ENCODE measurements at places on chromosomes 3 and 15.

DNA sequence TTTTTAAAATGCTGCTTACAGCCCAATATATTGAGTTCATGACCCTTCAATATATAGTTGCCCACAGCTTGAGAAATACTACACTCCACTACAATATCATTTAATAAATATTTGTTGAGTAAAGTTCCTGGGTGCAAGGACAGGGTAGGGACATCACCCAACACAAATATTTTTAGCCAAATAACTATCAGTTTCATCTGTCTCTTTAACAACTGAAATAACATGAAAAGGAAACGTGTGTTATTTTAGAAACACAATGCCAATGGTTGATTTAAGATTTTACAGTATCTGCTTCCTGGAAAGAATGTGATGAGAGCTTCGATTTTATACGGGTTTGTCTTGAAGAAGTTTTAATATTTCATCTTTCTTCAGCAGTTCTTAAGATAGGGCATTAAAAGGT, 67.7 kb upstream of the CDV3 start:
- no peak for DNase-seq

DNA sequence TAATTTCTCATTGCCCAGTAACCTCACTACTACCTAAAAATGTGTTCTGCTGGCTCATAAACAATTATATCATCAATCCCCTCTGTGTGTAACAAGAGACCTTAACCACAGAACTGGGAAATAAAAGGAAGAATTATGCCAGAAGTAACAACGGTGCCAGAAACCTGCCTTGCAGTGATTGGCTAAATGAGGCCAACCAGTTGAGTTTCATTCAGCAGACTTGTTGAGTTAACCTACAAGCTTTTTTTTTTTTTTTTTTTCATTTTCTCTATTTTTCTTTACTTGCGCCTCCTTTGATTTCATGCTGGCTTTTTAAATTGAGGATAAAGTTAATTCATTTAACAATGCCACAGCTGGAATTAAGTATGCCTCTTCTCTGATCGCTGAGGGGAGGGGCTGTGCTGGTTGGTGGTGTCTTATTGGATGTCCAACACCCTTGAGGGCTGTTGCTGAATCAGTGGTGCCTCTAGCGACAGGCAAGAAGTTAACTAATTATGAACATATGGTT, 30.0 kb upstream of the GMNC start:
- DNase-seq = no peak

- no peak for DNase-seq
These were observed 63.4 kb upstream of the CSPG4 start for GRCh38 chr15:75776065-75776423.

DNA sequence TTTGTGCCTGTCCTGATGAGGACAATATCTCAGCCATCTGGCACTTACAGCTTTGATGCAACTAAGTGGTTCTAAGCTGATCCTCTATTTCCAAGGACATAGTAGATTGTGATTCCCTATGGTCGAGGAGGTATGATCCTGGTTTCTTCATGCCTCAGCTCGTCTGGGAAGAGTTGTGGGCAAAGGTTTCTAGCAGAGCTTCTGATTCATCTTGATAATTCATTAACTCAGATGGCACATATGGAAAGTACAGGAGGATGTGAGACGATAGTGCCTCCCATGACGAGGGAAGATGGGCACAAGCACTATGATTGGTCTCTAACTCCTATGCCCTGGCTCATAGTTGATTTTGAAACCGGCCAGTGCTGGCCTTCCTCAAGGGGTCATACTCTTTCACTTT, 334.2 kb upstream of the SEMA6D start:
- DNase-seq = no peak

GRCh38 chr3:150449169-150449721, 41.1 kb downstream of the TSC22D2 start:
- DNase-seq = no peak

GRCh38 chr3:12175844-12176453, 17.2 kb upstream of the TIMP4 start:
- DNase-seq = no peak

DNA sequence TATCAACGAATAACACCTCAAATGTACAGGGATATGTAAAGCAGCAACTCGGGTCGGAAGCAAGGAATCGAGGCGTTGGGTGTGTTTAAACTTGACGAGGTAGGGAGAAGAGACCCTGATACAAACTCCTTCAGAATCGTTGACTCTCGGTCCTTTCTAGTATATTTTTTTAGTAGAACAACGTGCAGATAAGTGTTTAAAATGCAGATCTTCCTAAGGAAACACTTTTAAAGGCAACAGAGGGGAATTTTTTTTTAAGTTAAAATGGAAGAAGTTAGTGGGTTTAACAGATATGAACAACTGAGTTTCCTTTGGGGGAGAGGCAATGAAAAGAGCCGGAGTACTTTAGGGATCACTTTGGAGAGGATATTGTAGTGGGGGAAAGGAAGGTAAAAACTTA, 1.1 kb upstream of the KPNA4 start:
- DNase-seq = no peak

GRCh38 chr3:131892331-131892730, 142.5 kb downstream of the CPNE4 start:
- DNase-seq = no peak

DNA sequence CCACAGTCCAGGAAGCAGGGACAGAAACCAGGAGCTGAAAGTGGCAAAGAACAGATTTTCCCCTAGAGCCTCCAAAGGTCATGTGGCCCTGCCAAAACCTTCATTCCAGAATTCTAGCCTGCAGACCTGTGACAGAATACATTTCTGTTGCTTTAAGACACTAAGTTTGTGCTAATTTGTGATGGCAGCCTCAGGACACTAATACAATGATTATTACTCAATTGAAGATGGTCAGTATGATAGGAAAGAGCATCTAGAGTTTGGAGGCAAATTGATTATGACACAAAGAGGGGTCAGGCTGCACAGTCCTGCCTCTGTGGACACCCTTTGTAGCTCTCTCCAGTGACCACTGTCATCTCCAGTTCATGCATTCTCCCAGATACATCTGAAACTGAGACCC, 79.0 kb upstream of the C3orf49 start:
- no peak for DNase-seq

- DNase-seq = no peak
These were observed 33.2 kb downstream of the HDAC11 start for GRCh38 chr3:13513051-13513912.

Measured in GM06990 (cell line).